MG63 (cell line): ENCODE measurements at places on chromosomes 4 and X.
A peak's percentile ranks its signal among the peaks of the same experiment; 100 is the strongest.

DNA sequence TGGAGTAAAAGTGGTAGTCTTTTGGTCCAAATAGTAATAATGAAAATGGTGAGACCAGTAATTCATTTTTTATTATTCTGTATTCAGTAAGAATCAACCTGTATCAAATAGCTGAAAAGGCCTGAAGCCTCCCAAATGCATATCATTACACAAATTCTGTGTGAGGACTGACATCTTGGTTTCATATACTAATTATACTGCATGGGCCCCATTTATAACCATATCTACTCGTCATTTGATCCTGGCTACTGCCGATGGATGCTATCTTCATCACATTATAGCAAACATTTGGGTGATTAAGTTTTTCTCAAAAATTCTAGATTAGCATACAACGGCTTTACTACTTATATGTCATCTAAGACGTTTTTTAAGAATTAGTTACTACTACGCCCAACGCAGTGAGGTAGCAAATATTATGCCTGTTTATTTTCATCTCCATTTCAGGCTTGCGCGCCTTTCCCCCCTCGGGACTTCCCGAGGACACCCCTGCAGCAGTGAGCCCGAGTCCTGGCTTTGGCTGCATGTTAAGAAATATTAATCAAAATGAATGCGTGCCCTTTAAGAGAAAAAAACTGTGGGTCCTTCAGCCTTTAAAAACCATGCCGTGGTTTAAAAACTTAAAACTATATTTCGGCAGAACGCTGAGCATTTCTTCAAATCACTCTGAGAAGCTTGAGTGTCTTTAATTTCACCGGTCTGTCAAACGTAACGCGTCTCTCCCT, 814 bp upstream of the MMAA start:
- DNase-seq: peak; percentile 2

- no peak for DNase-seq
These were observed 806 bp upstream of the CD99L2 start for GRCh38 chrX:150899191-150899757.

GRCh38 chr4:22099896-22100295, 151.3 kb upstream of the KCNIP4 start:
- no peak for DNase-seq

DNA sequence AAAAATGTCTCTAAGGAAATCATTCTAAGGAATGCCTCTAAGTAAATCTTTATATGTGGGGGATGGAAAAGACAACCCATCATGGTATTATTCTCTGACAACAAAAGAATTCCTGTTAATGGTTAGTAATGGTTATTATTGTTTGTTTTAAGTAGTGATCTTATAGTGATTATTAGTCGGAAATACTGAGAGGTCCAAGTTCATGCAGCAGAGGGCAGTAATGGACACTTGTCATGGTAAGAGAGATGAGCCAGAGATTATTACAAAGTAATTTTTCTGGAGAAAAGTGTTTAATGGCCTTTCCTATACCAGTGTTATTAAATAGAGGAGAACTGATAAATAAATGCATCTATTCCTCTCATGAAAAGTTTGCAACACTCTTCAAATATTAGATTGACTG, 8.1 kb upstream of the DKK2 start:
- DNase-seq: no peak

DNA sequence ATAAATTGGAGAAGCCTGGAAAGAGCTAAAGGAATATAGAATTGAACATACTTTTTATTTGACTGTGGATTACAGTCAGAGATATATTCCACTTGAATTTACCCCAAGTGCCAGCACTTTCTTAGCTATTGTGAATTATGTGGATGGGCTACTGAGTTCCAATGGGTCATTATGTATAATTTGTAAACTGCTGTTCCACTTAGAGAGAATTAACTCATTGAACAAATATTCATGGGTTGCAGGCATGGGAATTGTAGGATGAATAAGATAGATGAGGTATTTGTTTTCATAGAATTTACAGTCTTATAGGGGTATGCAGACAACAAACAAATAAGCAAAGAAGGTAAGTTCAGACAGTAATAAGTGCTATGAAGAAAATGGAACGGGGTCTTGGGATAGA, 195.7 kb downstream of the SHROOM3 start:
- DNase-seq: no peak

- no peak for DNase-seq
These were observed 71.7 kb downstream of the MID1 start for GRCh38 chrX:10548688-10549087.

- no peak for DNase-seq
These were observed 82.8 kb upstream of the AMELX start for GRCh38 chrX:11210415-11210801.

DNA sequence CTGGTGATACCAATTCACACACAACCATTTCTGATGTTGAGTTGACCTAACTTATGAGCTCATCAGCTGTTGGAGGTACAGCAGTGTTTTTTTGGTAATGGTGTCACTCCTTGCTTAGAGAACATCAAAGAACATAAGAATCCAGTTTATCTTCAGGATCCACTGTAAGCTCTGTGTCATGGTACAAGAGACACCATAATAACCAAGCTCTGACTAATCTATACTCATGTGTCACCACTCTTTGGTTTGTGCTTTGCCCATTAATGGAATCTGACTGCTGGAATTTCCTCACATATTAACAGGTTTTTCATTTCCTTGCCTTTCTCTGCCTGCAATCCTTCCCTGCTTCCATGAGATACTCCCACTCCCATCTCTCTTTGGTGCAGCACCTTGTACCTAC, 735.1 kb upstream of the LCORL start:
- no peak for DNase-seq

DNA sequence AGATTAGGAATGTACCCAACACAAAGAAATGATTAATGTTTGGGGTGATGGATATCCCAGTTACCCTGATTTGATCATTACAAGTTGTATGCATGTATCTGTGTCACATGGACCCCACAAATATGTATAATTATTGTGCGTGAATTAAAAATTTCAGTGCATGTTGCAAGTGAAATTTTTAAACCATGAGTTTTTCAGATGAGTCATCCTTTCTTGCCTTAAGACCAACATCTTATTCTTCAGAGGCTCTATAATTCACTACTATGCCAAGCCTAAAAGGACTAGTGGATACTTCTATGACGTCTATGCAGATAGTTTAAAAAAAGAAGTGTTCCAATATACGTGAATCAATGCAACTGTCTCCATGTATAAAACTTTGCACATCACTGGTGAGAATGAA, 113.0 kb upstream of the SH3RF1 start:
- no peak for DNase-seq

DNA sequence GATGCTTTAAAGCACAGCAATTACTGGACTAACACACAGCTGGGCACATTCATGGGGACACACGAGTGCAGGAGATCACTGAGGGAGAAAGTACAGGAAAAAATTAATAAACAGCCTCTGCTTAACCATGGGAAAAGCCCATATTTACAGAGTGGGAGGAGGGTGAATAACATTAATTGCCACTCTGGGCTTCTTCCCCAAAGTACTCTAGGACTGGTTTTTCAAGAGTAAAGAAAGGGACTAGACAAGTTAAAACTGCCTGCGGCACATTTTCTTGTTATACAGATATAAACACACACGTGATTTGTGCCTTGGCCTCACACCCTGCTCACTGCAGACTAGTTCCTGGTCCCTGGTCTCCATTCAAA, 179.7 kb upstream of the TET2 start:
- no peak for DNase-seq

- DNase-seq: no peak
These were observed 574.7 kb downstream of the PCDH7 start for GRCh38 chr4:31294655-31295480.

DNA sequence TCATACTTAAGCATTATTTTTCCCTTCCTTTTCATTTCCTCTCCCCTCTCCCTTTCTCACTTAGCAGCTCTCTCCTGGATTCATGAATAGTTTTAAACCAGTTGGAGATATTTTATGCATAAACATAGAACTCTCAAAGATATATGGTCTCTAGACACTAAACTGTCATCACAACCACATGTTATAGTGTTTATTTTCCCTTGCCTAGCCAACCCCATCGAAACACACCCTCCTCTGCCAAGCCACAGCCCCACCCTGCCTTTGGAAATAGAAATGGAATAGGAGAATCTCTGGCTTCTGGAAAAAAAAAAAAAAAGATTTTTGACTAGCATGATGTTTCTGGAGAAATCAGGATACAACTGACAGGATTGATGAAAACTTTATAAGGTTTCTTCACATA, 64.8 kb upstream of the RBPJ start:
- peak; percentile 66 for DNase-seq

DNA sequence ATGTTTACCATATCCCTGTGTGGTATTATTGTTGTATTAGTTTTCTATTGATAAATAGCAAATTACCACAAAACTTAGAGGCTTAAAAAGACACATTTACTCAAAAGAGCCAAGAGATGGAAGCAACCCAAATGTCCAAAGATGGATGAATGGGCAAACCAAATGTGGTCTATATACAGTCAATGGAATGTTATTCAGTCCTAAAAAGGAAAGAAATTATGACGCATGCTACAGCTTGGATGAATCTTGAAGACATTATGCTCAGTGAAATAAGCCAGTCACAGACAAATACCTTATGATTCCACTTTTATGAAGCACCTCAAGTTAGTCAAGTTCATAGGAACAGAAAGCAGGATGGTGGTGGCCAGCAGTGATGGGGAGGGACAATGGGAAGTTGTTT, 144.7 kb downstream of the QDPR start:
- no peak for DNase-seq

GRCh38 chr4:154417373-154417673, 74.3 kb downstream of the DCHS2 start:
- no peak for DNase-seq

GRCh38 chr4:33448948-33449347, 2728.8 kb downstream of the PCDH7 start:
- DNase-seq: no peak

- no peak for DNase-seq
These were observed 34.4 kb upstream of the CDKL5 start for GRCh38 chrX:18390941-18391538.

GRCh38 chr4:173281406-173282255, 52.5 kb downstream of the HMGB2 start:
- no peak for DNase-seq

DNA sequence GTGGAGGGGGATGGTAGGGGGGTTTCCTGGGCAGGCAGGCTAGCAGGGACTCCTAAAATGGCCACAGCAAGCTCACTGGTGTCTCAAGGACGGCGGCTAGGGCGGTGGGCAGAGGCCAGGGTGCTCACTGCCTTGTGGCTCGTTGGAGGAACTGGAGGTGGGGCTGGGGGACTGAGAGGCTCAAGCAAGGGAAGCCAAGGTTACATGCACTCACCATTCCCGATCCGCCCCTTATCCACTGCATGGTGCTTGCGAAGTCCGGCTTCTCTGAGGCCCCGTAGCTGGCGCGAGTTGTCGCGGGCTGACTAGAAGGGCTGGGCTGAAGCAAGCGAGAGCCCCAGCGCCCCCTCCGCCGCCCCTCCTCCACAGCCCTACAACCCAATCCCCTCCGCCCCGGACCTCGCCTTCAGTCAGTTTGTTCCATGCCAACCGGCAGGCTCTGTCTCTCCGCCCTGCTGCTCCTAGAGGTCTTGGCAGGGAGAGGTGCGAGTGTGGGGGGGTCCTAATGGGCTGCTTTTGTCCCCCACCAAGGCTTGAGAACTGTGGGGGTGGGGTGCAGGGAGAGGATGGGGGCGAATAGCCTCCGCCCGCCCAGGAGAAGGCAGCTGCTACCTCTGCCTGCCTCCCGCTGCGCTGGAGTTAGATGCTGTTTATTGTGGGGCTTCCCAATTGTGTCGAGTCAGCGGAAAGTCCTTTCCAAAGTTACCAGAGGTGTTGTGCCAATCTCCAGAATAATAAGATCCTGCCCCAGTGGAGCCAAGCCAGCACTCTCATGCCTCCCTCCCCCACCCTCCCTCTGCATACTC, at the start of gene ARHGEF9:
Gene ARHGEF9, minus strand, starts transcription at position 313 of the 806 bp plus-strand sequence. Its CDS starts 69 bp downstream, at position 244.
- peak; percentile 1 for DNase-seq

GRCh38 chrX:12978205-12979025, 3.5 kb downstream of the TMSB4X start:
- peak; percentile 48 for DNase-seq

DNA sequence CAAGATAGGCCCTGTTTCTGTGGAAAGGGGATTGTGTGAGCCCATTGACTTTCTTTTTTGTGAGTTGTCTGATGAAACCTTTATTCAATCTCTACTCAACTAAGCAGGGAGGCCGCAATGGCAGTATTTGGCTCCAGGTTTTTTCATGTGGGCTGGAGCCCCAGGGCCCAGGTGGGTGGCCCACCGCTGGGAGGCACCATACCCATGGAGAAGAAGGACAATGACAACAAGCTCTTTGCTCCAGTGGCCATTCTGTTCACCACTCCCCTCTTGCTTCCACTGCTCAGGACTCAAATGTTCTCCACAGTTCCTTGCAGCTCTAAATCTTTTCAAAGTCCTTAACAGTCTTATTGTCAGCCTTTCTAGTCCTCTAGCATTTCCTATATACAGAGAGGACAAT, 54.1 kb downstream of the HOPX start:
- DNase-seq: no peak

DNA sequence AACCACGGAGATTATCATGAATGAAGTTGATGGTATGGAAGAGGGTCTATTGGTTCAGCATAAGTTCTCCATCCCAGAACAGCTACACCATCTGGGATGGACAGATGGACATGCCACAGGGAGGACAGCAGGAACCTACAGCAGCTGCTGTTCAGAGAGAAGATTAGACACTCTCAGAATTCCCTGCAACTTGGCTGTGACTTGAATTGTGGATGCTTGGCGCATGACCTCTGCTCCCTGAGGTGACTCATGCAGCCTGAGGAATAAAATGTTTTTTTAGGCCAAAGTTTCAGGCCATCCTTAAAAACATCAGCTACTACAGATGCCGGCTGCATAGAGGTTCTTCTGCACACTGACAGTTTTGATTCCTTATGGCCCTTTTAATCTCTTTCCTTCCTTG, 97.3 kb downstream of the RS1 start:
- DNase-seq: peak; percentile 52

GRCh38 chrX:111505783-111506182, 5.7 kb upstream of the SERTM2 start:
- no peak for DNase-seq

DNA sequence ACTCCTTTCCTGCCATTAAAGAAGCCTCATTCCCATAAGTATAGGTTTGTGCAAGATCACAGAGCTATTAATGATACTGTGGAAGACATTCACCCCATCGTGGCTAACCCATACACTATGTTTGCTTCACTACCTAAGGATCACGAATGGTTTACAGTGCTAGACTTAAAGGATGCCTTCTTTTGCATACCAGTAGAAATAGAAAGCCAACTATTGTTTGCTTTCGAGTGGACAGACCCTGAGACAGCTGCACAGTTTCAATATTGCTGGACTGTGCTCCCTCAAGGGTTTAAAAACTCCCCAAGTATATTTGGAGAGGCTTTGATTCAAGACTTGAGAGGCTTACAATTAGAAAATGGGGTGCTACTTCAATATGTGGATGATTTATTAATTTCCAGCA, 16.0 kb upstream of the PAPSS1 start:
- DNase-seq: no peak

- no peak for DNase-seq
These were observed 5.5 kb downstream of the GSTCD start for GRCh38 chr4:105714071-105714521.
